ENCODE measurements at places on chromosomes 5 and 9.

GRCh38 chr9:124487260-124488182 lies 19.7 kb downstream of the NR5A1 start:
- DNase-seq, result no peak

DNA sequence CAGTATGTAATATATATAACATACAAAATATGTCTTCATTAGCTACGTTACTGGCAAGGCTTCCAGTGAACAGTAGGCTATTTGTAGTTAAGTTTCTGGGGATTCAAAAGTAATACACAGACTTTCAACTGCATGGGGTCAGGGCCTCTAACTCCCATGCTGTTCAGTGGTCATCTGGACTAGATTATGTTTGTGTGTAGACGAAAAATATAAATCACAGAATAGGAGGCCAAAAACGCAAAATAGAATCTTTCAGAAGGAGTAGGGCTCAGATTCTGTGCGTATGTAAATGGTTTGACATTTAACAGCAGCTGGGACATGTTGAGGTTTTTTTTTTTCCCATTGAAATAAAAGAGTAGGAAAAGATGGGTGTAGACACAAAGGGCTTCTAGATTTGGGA lies 1048.7 kb upstream of the WWC1 start:
- no peak for DNase-seq

- DNase-seq, result no peak
Observed at GRCh38 chr9:117462861-117463260, 48.0 kb upstream of the ASTN2 start.

GRCh38 chr5:57009811-57010210 lies 57.9 kb upstream of the MIER3 start:
- no peak for DNase-seq

- no peak for DNase-seq
Observed at GRCh38 chr5:26326153-26326759, 712.1 kb downstream of the CDH9 start.

GRCh38 chr9:132809677-132810271 lies 68.3 kb downstream of the AK8 start:
- no peak for DNase-seq

DNA sequence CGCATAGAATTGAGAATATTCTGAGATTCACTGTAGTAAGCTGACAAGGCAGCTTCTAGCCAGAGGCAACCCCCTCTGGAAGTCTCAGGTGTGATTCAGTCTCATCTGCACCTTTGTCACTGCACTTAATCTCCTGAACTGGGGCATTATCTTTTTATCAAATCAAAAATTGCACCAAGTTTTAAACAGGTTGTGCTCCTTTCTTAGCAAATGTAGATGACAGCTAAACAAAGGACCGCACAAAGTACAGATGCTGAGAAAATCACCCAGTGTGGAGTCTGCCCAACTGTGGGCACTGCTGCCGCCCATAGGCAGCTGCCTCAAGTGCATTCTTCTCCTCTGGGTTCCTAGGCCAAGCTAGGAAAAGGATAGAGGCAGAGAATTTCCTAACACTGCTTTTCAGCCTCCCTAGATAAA lies 51.1 kb downstream of the STARD4 start:
- no peak for DNase-seq

DNA sequence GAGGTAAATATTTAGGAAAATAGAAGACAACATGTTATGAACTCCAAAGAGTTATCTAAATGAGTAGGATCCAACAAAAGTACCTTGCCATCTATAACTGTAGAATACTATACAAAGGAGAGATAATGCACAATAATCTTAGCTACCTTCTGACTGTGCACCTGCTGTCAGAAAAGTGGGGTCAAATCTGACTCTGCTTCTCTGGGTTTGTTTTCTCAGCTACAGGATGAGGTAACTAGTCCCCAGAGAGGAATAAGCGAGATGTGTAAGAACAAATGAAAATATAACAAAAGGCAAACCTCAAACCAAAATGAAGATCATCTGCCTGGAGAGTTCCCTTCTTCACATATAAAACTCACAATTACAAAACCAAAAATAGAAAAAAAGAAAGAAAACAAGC lies 204.8 kb downstream of the DCP2 start:
- DNase-seq, result no peak

- no peak for DNase-seq
Observed at GRCh38 chr9:119370816-119371215, 1.6 kb upstream of the BRINP1 start.

DNA sequence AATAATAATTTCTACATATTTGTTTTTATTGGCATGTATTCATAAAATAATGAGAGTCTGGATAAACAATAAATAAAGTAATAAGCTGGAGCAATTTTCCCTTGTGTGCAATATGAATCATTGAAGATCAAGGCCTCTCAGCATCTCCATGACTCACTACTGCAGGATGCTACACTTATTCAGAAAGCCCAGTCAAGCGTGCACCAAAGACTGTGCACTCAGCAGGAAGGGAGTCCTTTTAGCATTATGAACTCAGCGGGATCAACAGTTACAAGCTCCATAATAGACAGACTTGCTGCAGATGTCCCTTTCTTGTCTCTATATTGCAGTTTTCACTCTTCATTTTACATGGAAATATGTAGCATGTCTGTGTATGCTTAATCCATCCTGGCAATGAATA lies 485.3 kb downstream of the CDH9 start:
- no peak for DNase-seq

DNA sequence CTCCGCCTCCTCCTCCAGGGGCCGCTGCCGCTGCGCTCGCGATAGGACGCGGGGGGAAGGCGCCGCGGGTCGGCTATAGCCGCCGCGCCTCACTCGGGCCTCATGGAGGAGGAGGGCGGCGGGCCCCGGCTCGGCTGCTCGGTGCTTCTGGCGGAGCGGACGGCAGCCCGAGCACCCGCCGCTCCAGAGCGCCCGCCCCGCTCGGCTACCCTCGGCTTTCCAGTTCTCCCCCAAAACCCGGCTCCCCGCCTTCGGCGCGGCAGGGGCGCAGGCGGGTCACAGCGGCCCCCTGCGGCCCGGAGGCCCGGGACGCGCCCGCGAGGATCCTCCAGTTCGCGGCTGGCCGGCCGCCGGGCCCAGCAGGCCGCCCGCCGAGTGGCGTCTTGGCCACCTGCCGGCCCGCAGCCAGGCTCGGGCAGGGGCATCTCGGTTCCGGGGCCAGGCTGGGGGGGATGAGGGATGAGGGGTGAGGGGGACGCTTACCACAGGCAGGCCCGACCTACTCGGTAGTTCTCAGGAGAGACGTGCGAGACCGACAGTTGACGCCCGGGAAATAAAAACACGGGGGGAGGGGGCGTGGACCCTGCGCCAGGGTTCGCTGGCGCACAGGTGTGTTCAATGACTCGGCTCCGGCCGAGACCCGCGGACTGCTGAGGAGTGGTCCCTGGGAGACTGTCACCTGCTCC lies at the start of gene PAIP1:
Gene PAIP1, minus strand, starts transcription at position 221 of the 686 bp plus-strand sequence. CDS start 231 bp downstream, outside the sequence.
- peak; percentile 68 for DNase-seq

- DNase-seq, result no peak
Observed at GRCh38 chr5:113089653-113090335, 113.2 kb downstream of the DCP2 start.

DNA sequence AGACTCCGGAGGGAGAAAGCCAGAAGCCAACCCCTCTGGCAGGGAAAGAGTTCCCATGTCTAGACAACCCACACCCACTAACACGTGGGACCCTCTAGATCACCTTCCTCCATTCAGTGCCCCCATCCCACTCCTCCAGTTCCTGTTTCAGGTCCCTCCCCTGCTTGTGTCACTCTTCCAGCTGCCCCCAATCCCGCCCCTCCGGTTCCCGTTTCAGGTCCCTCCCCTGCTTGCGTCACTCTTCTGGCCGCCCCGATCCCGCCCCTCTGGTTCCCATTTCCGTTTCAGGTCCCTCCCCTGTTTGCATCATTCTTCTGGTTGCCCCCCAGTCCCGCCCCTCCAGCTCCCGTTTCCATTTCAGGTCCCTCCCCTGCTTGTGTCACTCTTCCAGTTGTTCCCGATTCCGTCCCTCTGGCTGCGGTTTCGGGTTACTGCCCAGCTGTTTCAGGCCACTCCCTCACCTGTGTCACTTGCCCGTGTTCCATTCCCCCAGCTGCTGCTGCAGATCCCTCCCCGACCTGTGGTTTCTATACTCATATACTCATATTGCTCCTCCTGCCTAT lies 64.8 kb upstream of the RANBP6 start:
- peak; percentile 66 for DNase-seq

DNA sequence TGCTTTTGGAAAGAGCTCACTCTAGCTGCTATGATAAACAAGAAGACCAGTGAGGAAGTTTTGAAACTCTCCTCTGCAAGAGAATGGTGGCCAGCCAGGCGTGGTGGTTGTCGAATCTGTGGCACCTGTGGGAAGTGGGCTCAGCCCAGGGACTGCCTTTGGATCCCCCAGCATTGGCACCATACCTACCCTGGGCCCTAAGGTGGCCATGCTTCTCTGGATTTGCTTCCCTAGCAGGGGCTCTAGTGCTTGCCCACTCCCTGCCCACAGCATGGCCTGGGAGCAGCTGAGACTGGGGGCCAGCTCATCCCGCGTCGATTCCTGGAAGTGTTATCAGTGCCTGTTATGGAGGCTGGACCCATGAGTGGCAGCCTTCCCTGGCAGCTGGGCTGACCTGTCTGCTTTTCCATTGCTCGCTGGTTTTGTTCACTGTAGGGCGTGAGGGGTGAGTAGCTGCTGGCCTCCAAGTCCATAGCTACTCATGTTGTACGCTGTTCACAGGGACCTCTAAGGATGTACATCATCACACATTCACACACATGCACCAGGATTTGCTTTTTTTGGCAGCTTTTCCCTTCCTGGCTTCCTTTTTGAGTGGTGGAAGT lies 2.3 kb downstream of the SLC22A4 start:
- no peak for DNase-seq

DNA sequence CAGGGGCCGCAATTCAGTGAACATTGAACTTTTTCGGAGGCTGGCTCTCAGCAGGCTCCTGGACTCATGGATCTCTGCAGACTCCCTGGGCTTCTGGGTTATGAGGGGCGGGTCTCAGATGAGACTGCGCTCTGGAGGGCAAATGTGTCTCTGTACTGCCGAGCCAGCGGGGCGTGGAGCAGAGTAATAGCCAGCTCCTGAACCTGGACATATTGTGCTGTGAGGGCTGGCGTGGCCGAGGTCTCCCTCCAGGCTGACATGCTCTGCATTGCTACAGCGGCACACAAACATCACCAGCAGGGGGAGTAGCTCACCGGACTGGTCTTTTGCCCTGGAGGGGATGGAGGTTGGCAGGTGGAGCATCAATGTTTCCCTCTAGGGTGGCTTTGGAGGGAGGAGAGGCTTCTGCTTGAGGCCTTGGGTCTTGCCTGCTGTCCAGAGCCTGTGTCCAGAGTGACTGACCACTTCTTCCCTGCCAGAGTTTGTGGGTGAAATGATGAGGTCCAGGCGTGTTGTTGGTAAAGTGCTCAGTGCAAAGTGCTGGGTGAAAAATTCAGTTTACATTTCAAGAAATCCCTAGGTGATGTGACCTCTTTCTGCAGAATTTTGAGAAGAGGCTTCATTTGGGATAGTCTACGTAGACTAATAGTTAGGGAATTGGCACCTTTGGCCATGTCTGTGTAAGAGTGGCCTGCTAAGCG lies 10.9 kb upstream of the GADD45G start:
- peak; percentile 55 for DNase-seq

GRCh38 chr9:33942471-33943083 lies 106.1 kb downstream of the UBAP2 start:
- DNase-seq, result no peak

DNA sequence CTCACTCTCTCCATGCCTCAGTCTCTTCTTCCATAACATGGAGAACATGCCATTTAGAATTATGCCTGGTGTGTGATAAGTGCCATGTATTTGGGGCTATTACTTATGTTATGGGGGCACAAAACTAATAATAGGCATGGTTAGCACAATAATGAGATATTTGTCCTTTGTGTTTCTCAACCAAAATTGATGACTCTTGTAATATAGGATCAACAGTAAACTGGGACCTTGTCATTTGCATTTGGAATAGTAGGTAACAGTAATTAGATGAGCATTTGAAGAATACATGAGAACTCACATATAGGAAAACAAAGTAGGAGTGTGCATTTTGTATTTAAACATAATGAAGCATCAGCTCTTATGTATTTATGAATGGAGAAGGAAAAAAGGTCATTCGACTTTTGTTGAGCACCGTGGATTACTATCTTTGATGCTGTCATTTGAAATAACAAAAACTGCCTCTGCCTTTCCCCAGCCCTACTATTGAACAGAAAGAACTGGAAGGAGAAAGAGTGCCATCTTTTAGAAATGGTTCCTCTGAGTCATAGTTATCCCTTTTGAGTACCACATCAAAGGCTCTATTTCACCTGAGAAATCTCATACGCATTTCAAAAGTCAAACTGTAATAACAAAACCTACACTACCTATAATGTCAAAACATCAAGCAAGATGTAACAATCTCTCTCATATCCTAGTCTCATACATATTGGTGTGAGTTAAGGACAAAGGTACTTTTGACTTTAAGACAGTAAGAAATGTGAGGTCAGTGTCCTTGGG lies 655.2 kb downstream of the PDE4D start:
- DNase-seq, result no peak

- DNase-seq, result no peak
Observed at GRCh38 chr9:78539904-78540303, 243.0 kb downstream of the PSAT1 start.

DNA sequence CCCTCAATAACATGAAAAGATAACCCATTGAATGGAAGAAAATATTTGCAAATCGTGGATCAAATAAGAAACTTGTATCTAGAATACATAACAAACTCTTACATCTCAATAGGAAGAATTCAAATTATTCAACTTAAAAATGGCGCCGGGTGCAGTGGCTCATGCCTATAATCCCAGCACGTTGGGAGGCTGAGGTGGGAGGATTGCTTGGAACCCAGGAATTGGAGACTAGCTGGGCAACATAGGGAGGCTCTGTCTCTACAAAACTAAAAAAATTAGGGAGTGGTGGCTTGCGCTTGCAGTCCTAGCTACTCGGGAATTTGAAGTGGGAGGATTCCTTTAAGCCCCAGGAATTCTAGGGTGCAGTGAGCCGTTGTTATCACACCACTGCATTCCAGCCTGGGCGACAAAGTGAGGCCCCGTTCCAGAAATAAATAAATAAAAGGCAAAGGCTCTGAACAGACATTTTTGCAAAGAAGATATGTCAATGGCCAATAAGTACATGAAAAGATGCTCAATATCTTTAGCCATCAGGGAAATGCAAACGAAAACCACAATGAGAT lies 21.5 kb upstream of the TBC1D2 start:
- DNase-seq, result no peak

GRCh38 chr5:51566953-51567352 lies 183.7 kb downstream of the ISL1 start:
- DNase-seq, result no peak
